ENCODE measurements at places on chromosomes 1 and 21.

DNA sequence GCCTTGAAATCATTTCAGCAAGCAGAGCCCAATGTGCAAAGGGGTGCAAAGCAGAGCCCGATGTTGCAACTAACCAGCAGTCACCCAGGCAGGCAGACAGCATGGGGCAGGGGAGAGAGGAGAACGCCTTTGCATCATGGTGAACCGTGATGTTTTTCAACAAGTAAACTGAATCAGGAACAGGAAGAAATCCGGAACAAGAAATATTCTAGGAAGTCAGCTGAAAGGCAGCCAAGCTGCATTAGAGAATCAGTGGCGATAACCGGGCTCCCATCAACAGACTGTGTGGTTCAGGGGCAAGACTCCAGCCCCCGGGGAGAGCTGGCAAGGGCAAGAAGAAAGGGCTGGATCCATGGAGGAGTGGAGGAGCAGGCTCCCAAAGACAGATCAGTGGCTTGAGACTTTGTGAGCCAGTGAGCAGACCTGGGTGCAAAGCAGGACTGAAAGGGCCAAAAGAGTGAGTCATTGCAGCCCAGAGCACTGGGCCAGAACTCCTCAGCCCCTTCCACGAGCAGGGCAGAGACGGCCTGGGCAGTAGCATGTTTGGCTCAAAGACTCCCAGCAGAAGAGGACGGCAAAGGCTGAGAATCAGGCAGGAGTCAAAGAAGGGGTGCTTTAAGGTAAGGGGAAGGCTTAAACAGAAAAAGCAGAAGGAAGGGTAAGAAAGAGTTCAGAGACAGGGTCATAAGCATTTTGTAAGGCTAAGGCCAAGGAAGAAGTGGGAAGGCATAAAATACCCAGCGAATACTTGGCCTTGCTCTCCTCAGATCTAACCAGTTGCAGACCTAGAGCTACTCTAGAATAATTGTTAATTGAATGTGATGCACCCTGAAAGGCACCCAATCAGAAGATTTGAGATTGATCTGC, 155.0 kb downstream of the SETD4 start:
- DNase-seq, result no peak

- no peak for DNase-seq
These were observed 1018.5 kb downstream of the ADGRL2 start for GRCh38 chr1:82819234-82819633.

GRCh38 chr1:10671622-10672342, 124.7 kb downstream of the CASZ1 start:
- no peak for DNase-seq

- DNase-seq, result no peak
These were observed 10.5 kb downstream of the OTUD3 start for GRCh38 chr1:19892628-19893168.

DNA sequence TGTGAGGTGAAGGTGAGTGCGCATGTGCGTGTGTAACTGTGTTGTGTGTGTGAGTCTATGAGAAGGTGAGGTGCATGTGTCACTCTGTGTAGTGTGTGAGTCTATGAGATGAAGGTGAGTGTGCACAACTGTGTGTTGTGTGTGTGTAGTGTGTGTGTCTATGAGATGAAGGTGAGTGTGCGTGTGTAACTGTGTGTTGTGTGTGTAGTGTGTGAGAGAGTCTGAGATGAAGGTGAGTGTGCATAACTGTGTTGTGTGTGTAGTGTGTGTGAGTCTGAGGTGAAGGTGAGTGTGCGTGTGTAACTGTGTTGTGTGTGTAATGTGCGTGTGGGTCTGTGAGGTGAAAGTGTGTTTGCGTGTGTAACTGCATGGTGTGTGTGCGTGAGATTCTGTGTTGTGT, 154.0 kb downstream of the FOXD2 start:
- no peak for DNase-seq

GRCh38 chr1:19752083-19752696, 47.5 kb downstream of the TMCO4 start:
- no peak for DNase-seq

- DNase-seq, result no peak
These were observed 881.4 kb upstream of the B3GALT2 start for GRCh38 chr1:194067772-194068171.

- no peak for DNase-seq
These were observed 92.8 kb upstream of the ZP4 start for GRCh38 chr1:237983496-237983895.

DNA sequence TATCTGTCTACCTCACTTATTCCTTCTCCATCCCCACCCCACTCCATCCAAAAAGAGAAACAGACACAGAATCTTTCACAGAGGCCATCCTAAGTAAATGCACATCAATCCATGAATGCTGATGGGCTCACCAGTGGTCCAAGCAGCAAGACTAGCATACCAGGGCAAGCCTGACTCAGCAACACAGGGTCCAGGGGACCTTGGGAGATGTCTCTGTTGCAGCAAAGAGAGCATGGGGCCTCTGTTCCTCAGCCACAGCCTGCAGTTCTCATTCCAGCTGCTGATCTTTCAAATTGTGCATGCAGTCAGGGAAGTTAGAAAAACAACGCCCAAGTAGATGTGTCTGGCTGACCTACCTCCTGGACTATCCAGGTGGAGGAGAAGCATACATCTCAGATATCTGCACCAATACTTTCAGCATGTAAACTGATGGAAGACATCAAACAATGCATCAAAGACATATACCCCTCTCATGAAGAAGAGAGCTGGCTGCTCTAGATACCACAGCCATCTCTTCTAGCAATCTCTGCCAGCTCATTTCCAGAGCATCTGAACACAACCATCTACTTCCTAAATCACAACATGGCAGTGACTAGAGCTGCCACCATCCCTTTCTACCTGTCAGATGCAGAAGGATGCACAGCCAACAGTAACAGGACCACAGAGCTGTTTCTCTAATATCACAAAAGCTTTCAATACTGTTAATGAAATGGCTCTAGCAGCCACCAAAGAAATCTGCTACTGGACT, 54.5 kb downstream of the CD34 start:
- no peak for DNase-seq

DNA sequence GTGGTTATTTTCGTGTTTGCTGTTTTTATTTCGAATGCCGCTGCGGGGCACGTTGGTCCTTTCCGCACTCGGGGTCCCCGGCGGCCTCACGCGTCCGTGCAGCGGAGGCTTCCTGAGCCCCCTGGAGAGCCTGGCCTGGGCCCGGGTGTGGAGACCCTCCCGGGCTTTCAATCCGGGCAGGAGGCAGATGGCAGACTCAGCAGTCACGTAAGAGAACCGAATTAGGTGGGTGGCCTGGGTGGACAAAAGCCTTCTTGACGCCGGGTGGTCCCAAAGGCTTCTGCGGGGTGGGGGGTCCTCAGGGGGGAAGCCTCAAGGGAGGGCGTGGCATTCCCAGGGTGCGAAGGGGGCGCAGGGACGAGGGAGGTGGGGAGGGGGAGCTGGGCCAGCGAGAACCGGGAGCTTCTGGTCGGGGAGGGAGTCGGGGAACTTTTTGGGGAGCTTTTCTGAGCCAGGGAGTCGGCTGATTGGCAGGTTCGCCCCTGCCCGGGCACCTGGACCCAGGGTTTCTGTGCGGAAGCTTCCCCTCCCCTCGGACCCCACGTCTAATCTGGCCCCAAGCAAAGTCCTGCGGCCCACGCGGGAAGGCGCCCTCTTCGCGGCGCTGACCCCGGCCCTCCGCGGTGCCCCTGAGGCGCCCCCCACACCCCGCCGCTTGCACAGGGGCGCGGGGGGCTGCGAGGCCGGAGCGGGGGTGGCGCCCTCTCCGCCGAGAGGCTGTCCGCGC, 1.3 kb upstream of the HES4 start:
- no peak for DNase-seq

- DNase-seq, result no peak
These were observed 11.3 kb downstream of the TXNIP start for GRCh38 chr1:145985129-145985501.

GRCh38 chr1:219568733-219569132, 44.2 kb downstream of the ZC3H11B start:
- DNase-seq, result no peak

DNA sequence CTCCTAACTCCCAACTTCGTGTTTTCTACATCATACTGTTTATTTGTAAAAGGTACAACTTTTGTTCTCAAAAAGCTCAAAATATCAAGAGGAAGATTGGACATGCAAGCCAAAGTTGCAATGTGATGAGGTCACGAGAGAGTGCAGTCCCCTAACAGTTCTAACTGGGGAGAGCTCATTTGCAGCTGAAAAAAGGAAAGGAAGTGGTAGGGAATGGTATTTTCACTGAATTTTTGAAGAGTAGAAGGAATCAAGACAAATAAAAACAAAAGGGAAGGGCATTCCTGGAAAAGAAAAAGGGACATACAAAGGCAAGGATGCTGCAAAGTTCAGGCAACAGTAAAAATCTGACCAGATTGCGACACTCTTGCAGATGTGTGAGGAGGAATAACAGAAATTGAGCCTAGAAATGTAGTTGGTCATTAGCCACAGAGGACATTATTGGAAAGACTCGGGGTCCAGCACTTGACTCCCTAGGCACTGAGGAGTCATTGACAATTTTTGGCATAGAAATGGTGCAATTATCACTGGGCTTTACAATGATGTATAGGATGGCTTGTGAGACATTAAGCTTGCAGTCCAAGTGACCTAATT, 67.9 kb downstream of the TBX15 start:
- DNase-seq, result no peak

- no peak for DNase-seq
These were observed 492.4 kb downstream of the COL11A1 start for GRCh38 chr1:102615896-102616295.

- no peak for DNase-seq
These were observed 12.1 kb upstream of the RNF223 start for GRCh38 chr1:1085911-1086841.

GRCh38 chr21:33229784-33230544, at the start of gene IFNAR2:
Gene IFNAR2, plus strand, starts transcription at chr21:33229938. Its CDS starts 11,985 bp downstream, at chr21:33241923.
- peak; percentile 95 for DNase-seq

- DNase-seq, result no peak
These were observed 19.2 kb downstream of the MAST2 start for GRCh38 chr1:45822644-45823043.

GRCh38 chr1:7646981-7647901, 123.9 kb upstream of the VAMP3 start:
- peak; percentile 80 for DNase-seq

DNA sequence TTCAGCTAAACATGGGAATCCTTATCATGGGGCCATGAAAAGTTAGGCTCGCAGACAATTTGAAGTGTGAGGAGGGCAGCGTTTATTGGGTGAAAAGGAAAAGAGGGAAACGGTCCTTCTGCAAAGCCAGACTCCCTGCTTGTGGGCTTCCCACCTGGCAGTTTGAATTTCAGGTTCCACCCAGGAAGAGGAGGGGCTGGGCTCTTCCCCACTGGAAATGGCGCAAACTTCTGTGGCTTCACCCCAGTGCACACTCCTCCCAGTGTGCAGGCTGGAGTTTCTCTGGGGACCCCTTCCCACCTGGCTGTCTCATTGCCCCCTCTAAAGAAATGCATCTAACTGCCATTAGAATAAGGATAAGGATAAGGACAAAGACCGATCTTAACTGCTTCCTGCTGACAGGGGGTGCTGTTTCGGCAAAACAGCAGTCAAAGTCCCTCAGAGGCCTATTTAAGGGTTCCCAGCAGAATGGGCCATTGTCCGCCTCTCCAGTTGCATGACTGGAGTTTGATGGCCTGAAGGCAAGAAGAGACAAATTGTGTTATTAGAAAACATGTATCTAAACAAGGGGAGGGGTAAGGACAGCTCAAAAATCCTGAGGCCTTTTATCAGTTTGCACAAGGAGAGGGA, 20.4 kb downstream of the AIM2 start:
- no peak for DNase-seq

- DNase-seq, result peak; percentile 32
These were observed 73.5 kb downstream of the LRIG2 start for GRCh38 chr1:113146242-113147072.

DNA sequence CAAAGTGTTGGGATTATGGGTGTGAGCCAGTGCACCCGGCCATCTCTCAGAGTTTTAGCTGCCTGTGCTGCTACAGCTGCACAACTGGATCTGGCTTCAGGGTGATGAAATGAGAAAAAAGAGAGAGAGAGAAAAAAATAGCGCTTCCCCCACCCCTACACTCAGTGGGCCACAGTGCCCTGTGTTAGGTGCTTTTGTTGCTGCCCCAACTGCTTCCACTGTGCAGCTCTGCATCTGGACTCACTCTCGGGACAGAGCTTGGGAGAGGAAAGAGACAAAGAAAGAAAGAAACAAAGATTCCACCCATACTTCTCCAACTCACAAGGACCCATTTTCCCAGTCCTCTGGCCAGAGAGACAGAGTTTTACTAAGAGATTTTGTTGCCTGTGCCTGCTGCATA, 50.4 kb downstream of the INAVA start:
- no peak for DNase-seq

GRCh38 chr1:67748630-67749029, 63.6 kb downstream of the GADD45A start:
- no peak for DNase-seq

GRCh38 chr1:194940336-194941030, 1667.8 kb downstream of the KCNT2 start:
- DNase-seq, result no peak

- DNase-seq, result no peak
These were observed 1.0 kb upstream of the MFN2 start for GRCh38 chr1:11979028-11979850.

DNA sequence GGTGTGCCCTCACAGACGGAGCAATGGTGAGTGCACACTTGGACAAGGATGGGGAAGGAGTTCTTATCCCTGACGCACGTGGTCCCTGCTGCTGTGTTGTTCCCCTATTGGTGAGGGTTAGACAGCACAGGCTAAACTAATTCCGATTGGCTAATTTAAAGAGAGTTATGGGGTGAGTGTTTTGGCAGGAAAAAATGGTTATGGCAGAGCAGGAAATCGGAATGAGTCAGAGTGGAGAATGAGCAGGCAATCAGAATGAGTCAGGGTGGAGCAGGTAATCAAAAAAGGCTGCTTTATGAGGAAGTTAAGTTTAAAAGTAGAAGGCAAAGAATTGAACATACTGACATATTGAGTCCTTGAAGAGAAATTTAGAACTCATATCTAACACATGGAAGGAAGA, 100.5 kb downstream of the NGF start:
- no peak for DNase-seq

DNA sequence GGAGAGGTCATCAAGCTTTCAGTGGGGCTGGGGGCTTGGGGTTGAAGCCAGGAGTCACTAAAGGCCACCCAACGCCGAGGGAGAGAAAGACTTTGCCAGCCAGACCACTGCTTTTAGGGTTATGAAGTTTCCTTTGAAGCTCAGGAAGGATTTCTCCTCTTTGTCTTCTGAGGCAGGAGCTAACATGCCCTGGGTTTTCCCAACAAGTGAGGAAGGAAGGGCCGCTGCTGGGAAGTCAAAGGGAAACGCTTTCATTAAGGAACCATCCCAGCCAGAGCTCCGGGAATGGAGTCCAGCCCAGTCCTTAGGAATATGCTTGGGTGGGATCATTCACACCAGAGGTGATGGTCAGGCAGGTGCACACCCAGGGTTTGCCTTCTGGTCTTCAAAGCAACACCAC, 436.9 kb downstream of the PRDM2 start:
- DNase-seq, result no peak
